AG04449 (cell line): ENCODE measurements at places on chromosomes 4 and X.

- no peak for DNase-seq
These were observed 248.1 kb downstream of the C4orf33 start for GRCh38 chr4:129344058-129344457.

GRCh38 chr4:174320494-174321199 lies 36.9 kb downstream of the CEP44 start:
- no peak for DNase-seq

- DNase-seq: no peak
These were observed 121.6 kb upstream of the NOCT start for GRCh38 chr4:138894011-138894410.

GRCh38 chrX:72255445-72255844 lies 16.6 kb upstream of the ERCC6L start:
- no peak for DNase-seq

- no peak for DNase-seq
These were observed 55.2 kb downstream of the AREG start for GRCh38 chr4:74499986-74500781.

- no peak for DNase-seq
These were observed 28.3 kb downstream of the RFC1 start for GRCh38 chr4:39337841-39338240.

- DNase-seq: no peak
These were observed 1462.1 kb downstream of the FSTL5 start for GRCh38 chr4:160701671-160702070.
